Activated naive CD4-positive, alpha-beta T cell (primary cell): ENCODE measurements at places on chromosomes 5 and 9.

- DNase-seq = no peak
Observed at GRCh38 chr5:110262749-110263148, 463.7 kb downstream of the TMEM232 start.

- no peak for DNase-seq
Observed at GRCh38 chr5:149094996-149095395, 32.1 kb upstream of the SH3TC2 start.

DNA sequence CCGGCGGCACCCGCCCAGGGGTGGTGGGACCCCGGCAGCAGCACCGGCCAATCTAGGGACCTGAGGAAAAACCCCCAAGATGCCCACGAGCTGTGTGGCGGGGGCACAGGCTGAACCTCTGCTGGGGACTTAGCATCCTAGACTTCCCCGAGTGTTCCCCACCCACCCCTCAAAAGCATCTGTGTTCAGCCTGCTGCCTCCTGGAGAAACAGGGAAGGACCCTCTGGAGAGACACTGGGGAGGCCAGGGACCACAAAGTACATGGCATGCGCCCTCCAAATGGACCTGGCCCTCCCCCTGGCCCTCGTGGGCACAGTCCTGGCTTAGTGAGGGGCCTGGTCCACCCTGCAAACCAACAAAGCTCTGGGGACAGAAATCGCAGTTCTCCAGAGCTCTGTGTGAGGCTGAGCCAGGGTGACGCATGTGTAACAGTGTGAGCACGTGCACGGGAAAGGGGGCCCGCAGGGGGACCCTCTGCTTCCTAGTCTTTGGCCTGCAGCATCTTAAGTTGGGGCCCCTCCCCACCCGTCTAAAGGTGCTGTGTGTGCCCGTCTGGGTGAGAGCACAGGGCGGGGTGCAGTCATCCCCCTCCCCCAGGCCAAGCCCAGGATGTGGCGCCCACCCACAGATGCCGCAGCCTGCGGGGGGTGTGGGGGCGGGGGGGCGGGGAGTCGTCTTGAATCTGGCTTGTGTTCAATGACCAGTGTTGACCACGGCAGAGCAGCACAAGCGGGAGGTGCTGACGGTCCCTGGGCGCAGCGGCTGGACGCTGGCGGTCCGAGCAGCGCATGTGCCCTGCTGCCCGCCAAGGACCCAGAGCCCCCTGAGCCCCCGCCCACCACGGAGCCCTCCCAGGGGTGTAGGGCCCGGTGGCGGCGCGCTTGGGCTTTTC lies 672 bp upstream of the KCNT1 start:
- DNase-seq = no peak

DNA sequence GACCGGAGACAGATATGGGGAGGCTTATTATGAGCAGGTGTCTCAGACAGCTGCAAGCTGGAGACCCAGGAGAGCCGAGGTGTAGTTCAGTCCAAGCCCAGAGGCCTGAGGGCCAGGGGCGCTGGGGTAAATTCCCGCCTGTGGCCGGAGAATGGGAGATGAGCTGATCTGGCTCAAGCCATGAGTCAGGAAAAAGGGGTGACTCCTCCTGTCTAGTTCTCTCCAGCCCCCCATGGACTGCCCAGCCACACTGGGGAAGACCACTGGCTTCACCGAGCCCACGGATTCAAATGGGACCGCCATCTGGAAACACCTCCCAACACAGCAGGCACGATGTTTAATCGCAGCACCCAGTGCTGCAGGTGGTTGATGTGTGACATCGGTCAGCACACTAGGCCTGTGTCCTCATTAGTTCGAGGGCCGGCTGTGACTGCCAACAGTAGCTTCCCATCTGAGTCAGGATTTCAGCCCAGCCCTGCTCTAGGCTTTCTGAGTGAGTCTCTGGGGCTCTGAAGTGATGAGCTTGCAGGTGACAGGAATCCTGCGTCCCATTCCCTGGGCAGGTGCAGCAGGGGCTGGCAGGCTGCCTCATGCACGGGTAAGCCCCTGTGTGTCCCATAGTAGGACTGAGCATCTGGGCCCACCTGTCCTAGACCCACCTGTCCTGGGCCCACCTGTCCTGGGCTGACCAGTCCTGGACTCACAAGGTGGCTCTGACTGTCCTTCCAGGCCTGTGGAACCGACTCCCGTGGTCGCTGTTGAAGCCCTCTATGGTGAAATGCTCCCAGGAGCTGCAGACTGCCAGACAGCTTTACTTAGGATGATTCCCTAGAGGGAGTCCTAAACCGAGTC lies 49.7 kb downstream of the AHRR start:
- DNase-seq = no peak
